Adipocyte (in vitro differentiated cells): ENCODE measurements at places on chromosomes 2 and 18.

DNA sequence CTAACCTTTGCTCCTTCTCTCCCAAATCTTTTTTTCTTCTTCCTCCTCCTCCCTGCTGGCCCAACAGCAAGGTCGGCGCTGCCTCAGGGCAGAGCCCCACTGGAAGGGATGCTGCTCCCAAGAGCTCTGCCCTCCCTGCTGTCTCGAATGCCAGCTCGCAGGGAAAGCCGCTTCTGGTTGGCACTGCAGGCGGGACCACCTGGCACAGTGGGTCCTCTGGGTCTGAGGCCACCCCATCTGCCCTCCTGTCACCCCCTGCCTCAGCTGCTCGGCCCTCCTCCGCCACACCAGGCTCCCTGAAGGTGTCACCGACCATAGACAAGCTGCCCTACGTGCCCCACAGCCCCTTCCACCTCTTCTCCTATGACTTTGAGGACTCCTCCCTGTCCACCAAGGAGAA is 176.3 kb downstream of the TPGS2 start:
- DNase-seq = no peak

DNA sequence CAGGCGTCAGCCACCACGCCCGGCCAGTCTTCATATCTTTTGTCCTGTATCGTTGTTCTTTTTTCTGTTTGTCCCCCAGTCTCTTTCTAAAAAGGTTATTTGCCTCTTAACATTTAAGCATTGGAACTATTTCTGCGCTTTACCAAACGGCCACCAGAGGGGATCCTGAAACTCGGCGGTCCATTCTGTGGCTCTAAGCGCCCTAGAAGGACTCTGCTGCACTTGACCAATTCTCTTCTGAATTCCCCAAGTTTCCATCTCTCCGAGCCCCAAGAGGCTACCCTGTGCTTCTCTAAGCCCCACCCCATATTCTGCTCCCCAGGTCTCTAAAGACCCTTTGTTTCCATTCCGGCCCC is 33.1 kb upstream of the REG3G start:
- DNase-seq = no peak

GRCh38 chr2:201835066-201835465 is 28.7 kb downstream of the CDK15 start:
- DNase-seq = no peak

DNA sequence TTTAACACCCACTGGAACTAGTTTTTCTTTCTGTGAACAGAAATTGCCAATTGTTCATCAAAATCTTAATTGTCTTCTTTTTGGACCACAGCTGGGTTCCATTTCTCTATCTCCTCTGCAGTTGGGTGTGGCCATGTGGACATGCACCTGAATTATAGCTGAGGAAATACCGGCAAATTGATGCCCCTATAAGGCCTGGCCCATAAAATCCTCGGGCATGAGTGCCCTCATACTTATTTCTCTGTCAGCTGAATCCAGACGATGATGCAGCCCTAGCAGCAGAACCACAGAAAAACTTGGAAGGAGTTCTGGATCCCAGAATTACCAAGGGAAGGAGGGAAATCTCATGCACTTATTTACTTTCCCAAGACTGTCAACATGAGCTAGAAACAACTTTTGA is 249.0 kb downstream of the CYRIA start:
- DNase-seq = no peak
